Immature natural killer cell (primary cell): ENCODE measurements at places on chromosomes 6 and 20. TPM values are rescaled to one million over a fixed set of nuclear protein-coding genes. Genes with fewer than 3 reads are reported as not detected.

The GHRH gene
- not detected for polyA plus RNA-seq

DNA sequence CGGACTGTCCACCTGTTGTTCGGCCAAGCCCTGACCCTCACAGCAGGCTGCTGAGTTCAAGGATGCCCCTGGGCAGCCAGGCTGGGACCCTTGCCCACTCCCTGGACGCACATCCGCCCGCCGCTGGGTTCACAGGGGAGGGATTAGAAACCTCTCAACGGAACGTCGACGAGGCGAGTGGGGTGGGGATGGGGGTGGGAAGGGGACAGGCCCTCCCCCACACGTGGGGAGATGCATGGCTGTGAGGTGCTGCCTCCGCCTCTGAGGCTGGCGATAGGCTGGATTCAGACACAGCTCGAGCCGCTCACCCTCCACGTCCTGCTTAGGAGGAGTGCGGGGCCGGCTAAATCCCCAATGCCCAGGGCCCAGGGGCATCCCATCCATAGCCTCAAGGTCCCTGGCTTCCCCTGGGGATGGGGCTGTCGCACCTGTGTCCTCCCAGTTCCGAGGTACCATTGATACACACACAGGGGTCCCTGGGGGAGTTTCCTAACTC is 90.6 kb upstream of the BHLHE23 start:
- no peak for DNase-seq
- peaks cover 24% of the 10 kb centered on the region for H3K27me3 ChIP-seq
- H3K4me1 ChIP-seq = peaks cover 2% of the 10 kb centered on the region
- no peak overlapping the region for H3K4me3 ChIP-seq
- H3K27ac ChIP-seq = no peak overlapping the region

The ZSCAN31 gene
- not detected for polyA plus RNA-seq

The KCNB1 gene
- not detected for polyA plus RNA-seq

- H3K36me3 ChIP-seq = no peaks in the 10 kb centered on the region
- peaks cover 5% of the 10 kb centered on the region for H3K27me3 ChIP-seq
- no peak overlapping the region for H3K27ac ChIP-seq
- H3K4me3 ChIP-seq = no peak overlapping the region
- DNase-seq = no peak
Measured at GRCh38 chr20:10381477-10381876, 52.5 kb downstream of the MKKS start.

- H3K27me3 ChIP-seq = peaks cover 46% of the 10 kb centered on the region
- H3K4me1 ChIP-seq = peaks cover 23% of the 10 kb centered on the region
- peak overlapping the region; percentile 57 for H3K27ac ChIP-seq
Measured at GRCh38 chr20:50450493-50450826, 59.7 kb upstream of the PTPN1 start.

The OR12D3 gene
- polyA plus RNA-seq = not detected

DNA sequence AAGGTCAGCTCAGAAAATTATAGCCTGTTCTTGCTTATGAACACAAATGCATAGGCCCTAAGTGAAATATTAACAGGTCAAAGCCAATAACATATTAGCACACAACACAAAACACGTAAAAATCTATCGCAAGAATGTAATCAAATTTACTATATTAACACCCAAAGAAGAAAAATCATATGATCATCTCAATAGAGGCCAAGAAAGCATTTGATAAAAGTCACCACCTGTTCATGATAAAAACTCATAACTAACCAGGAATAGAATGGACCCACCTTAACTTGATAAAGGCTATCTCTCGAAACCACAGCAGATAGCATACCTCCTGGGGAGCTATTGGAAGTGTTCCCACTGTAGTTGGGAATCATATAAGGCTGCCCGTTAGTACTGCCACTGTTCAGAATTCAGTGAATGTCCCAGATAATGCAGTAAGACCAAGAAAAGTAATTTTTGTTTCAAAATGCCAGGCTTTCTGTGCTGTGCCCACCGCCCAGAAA is 21.6 kb downstream of the POFUT1 start:
- no peak overlapping the region for H3K27ac ChIP-seq
- H3K36me3 ChIP-seq = peaks cover 24% of the 10 kb centered on the region
- DNase-seq = no peak
- no peak overlapping the region for H3K4me3 ChIP-seq
- H3K27me3 ChIP-seq = no peaks in the 10 kb centered on the region
- H3K4me1 ChIP-seq = peaks cover 17% of the 10 kb centered on the region

The HAO1 gene
- not detected for polyA plus RNA-seq

The GNAS-AS1 gene
- polyA plus RNA-seq = not detected

The TREM2 gene
- polyA plus RNA-seq = not detected

GRCh38 chr6:168045706-168046620 is 33.0 kb downstream of the FRMD1 start:
- no peak overlapping the region for H3K4me3 ChIP-seq
- no peaks in the 10 kb centered on the region for H3K36me3 ChIP-seq
- H3K27me3 ChIP-seq = no peaks in the 10 kb centered on the region
- no peak for DNase-seq
- H3K27ac ChIP-seq = no peak overlapping the region

DNA sequence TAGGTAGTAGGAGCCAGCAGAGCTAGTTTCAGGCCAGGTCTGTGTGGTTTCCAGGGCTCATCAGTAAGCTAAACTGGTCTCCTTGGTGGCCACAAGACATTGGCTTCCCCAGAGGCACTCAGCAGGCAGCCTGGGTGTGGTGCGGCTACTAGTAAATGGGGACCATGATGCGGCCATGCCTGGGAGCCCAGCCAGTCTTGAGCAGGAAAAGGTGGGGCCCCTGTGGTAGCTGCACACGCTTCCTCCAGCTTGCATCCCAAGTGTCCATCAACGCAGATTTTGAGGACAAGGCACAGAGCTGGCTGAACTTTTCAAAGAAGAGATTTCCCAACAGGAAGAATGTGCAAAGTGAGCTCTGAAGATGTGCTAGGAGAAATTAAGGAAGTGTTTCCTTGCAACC is 107.4 kb upstream of the NAA20 start:
- no peak for DNase-seq
- H3K27me3 ChIP-seq = peaks cover 3% of the 10 kb centered on the region
- H3K4me3 ChIP-seq = no peak overlapping the region

DNA sequence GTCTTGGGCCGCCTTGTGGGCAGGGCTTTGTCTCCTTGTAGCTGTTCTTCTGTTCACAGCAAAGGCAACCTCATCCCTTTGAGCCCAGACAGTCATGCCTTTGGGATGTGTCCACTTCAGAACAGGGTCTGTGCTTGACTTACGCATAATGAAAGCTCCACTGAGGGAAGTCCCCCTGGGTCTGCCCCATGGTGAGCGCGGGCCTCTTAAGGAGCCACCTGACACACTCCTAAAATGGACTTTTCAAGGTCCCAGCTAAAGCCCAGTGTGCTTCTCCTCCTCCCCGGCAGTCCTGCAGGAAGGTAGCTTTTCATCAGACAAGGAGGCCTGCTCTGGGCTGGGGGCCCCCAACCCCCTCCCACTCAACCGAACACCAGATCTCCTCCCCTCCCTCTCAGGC is 24.9 kb upstream of the PMEPA1 start:
- H3K4me1 ChIP-seq = no peaks in the 10 kb centered on the region
- no peak overlapping the region for H3K27ac ChIP-seq
- no peaks in the 10 kb centered on the region for H3K36me3 ChIP-seq
- DNase-seq = no peak
- no peak overlapping the region for H3K4me3 ChIP-seq
- peaks cover 2% of the 10 kb centered on the region for H3K27me3 ChIP-seq

GRCh38 chr20:41222703-41223102 is 85.4 kb downstream of the PLCG1 start:
- no peaks in the 10 kb centered on the region for H3K4me1 ChIP-seq
- DNase-seq = no peak
- H3K27ac ChIP-seq = no peak overlapping the region
- peaks cover 4% of the 10 kb centered on the region for H3K36me3 ChIP-seq

- H3K27me3 ChIP-seq = peaks cover 4% of the 10 kb centered on the region
- no peaks in the 10 kb centered on the region for H3K36me3 ChIP-seq
Measured at GRCh38 chr6:40414617-40415016, 172.5 kb downstream of the LRFN2 start.

DNA sequence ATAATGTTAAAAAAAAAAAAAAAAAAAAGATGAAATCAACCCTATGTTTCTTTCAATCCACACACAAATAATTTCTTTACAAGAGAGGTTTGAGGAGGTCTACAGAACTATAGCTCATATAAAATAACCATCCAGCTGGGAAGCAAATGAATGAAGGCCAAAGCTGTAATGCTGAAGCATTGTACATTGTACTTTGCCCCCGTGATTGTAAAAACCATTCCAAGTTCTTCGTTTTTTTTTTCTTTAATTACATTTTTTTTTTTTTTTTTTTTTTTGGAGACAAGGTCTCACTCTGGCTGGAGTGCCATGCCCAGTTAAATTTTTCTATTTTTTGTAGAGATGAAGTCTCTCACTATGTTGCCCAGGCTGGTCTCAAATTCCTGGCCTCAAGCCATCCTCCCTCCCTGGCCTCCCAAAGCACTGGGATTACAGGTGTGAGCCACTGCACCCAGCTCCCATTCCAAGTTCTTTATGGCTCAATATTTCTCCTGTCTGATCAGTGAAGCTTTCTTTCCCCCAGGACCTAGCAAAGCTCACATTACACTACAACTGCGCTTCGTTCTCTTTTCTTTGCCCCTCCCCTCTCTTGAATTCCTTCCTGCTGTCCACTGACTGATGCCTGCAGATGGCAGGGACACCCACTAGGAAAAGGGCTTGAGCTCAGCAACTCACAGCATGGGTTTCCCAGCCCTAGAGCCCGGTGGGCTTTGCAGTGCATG is 53.0 kb upstream of the NOP56 start:
- H3K4me1 ChIP-seq = no peaks in the 10 kb centered on the region
- no peak overlapping the region for H3K4me3 ChIP-seq
- no peak for DNase-seq
- no peaks in the 10 kb centered on the region for H3K36me3 ChIP-seq
- H3K27me3 ChIP-seq = no peaks in the 10 kb centered on the region

DNA sequence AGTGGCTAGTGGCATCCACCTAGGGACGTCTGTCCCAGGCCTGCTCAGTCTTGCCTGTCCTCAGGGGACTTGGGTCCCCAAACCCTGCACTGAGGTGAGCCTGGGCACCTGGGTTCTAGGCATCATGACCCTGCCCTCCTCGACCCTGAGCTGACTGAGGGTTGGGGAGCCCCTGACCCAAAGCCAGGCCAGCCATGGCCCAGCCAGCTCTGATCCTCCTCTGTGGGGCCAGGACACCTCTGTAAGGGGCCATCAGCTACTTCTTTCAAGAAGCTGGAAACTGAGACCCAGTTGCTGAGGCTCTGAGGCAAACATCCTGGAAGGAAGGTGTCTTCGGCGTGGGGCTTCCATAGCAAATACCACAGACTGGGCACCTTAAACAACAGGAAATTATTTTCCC is 329.3 kb downstream of the QKI start:
- H3K4me3 ChIP-seq = no peak overlapping the region
- no peak overlapping the region for H3K27ac ChIP-seq
- H3K4me1 ChIP-seq = peaks cover 12% of the 10 kb centered on the region
- H3K36me3 ChIP-seq = no peaks in the 10 kb centered on the region
- H3K27me3 ChIP-seq = no peaks in the 10 kb centered on the region
- DNase-seq = no peak

DNA sequence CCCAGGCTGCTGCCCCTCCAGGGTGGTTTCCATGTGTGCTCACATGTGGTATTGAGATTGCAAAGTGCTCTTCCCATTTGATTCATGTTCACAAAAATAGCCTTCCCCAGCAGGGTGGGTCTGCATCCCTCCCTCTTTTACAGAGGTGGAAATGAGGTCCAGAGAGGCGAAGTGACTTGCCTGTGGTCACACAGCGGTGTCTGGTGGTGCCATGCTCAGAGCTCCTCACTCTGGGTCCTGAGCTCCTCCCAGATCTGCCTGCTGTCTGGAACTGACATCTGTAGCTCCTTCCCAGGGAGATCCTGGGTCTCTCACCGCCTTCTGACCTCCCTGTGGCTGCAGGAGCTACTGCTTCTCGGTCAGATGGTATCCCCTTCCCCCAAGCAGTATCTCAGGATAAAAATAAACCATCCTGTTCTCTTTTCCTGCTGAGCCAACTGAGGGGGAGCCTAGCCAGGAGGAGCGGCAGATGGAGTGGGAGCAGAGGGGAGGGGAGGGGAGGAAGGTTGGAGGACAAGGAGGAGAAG is 11.9 kb downstream of the CD40 start:
- H3K27me3 ChIP-seq = peaks cover 6% of the 10 kb centered on the region
- no peak for DNase-seq
- H3K36me3 ChIP-seq = no peaks in the 10 kb centered on the region
- H3K4me1 ChIP-seq = no peaks in the 10 kb centered on the region
- no peak overlapping the region for H3K27ac ChIP-seq
- no peak overlapping the region for H3K4me3 ChIP-seq

DNA sequence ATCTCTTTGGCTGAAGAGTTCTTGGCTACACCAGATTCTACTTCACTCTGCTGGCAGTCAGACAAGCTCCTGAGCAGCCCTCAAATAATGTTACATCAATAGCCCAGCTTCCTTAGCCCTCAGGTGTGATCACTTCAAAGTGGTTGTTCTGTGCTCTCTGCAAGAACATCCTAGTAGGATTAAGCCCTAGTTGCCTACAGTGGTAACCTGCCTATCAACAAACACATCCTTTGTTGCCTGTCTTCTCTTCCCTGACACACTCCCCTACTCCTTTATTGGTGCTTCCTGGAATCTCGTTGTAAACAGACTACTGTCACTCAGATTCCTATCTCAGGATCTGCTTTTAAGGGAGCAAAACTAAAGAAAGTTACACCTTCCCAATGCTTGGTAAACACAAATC is 45.1 kb upstream of the TASP1 start:
- peaks cover 8% of the 10 kb centered on the region for H3K4me1 ChIP-seq
- H3K27ac ChIP-seq = no peak overlapping the region
- H3K36me3 ChIP-seq = no peaks in the 10 kb centered on the region

DNA sequence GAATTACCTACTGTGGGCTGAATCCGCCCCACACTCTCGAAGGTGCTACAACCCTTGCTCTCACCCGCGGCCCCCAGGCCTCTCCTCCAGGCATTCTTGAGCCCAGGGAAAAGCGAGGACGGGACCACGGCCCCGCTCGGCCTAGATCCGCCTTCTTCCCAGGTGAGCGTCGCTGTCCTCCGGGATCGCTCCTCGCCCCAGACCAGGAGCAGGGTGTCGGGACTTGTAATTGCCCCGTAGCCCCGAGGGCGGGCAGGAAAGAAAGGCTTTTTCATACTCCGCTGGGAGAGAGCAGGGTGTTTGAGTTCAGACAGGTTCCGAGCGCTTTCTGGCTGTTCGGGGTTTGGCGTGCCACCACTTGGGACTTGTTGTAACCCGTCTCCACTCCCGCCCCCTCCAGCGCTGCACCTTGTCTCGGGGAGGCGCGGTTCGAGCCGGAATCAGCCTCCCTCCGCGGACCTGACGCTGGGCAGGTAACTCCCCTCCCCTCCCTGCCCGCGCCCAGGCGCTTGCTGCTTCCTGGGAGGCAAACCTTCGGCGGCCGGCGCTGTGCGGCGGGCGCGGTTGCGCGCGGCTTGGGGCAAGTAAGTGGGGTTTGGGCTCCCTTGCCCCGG is at the start of gene FAM83B:
FAM83B (plus strand) TSS at position 529 of the 614 bp plus-strand sequence. CDS start 23,476 bp downstream, outside the sequence.
- no peak within 1 kb of the TSS for H3K27ac ChIP-seq
- peaks cover 3% of the 10 kb centered on the region for H3K36me3 ChIP-seq
- peaks cover 19% of the 10 kb centered on the region for H3K4me1 ChIP-seq
- DNase-seq = no peak
- peaks cover 2% of the 10 kb centered on the region for H3K27me3 ChIP-seq

DNA sequence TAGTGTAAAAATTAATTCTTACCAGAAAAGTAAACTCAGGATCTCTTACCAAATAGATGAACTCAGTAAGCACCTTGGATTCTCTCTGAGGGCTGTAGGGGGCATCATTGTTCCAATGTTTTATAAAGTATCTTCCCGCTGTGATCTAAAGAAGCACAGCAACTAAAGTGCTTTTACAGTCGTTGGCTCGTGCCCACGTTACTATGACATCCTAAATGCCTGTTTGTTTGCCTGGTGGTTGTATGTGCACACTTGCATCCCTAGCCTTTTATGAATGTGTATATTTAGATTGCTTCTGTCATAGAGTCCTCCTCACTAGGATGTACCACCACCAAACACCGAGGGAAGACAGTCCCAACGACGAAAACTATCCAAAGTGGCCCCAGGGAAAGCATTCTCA is 34.5 kb downstream of the SLX4IP start:
- DNase-seq = peak; percentile 51
- no peaks in the 10 kb centered on the region for H3K36me3 ChIP-seq
- H3K4me3 ChIP-seq = no peak overlapping the region
